ENCODE measurements at places on chromosomes 16 and 17. TPM values are rescaled to one million over a fixed set of nuclear protein-coding genes. Genes with fewer than 3 reads are reported as not detected.

- DNase-seq, result no peak
Measured at GRCh38 chr17:75512926-75513640, 2.3 kb downstream of the CASKIN2 start.

Gene KCNH4
- 0.04 TPM for polyA plus RNA-seq

DNA sequence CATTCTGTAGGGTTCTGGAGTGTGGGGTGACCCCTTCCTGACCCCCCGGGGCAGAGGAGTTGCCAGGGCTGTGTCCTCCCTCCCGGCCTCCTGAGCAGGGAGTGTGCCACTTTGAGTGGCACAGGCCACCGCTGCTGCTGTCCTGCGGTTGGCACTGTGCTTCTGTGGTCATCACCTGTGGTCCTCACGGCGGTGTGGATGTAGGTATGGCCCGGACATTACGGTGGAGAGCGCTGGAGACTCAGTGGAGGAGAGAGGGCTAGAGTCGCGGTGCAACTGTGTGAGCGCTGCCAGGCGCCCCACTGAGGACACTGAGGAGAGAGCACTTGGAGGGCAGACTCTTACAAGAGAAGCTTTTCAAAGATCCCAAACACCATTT lies 39.1 kb downstream of the PGS1 start:
- DNase-seq, result no peak

Gene BHLHA9
- polyA plus RNA-seq, result not detected

- DNase-seq, result no peak
Measured at GRCh38 chr16:1666316-1666715, 11.8 kb upstream of the JPT2 start.

- DNase-seq, result no peak
Measured at GRCh38 chr17:82224666-82225065, 4.2 kb upstream of the SLC16A3 start.

DNA sequence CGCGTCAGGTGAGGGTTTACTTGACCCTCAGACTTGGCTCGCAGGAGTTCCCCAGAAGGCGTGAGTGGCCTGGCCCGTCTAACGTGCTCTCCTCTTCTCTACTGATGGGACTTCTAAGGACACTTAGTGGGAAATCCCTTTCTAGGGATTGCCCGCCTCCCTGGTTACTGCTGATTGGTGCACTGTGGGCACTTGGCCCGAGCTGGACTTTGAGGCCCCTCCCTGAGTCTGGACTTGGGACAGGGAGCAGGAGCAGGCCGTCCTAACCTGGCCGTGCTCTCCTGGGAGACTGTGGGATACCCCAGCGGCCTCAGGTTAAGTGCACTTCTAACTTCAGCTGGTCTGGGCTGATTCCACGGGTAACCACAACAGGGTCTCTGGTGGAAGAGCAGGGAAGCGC lies 14.7 kb downstream of the IFT140 start:
- no peak for DNase-seq

DNA sequence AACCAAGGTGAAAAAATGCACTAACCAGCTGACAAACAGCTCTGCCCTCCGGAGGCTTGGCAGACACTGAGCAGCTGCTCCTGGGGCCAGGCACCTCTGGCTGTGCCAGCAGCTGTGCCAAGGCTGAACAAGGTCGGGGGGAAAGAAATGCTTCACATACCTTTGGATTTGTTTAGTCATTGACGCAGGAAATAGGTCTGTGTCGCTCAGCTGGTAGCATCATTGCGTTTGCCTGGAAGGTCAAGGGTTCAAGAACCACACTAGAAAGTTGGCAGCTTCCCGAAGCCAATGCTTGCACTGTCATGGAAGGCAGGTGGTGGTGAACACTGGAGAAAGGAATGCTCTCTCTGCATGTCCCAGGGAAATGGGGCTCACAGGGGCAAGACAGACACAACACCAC lies 63.5 kb downstream of the PCTP start:
- peak; percentile 5 for DNase-seq

- DNase-seq, result no peak
Measured at GRCh38 chr17:64974750-64975317, 55.6 kb upstream of the LRRC37A3 start.

Gene PPP1R27
- polyA plus RNA-seq, result not detected

- DNase-seq, result no peak
Measured at GRCh38 chr17:1212946-1213345, 33.2 kb upstream of the ABR start.

DNA sequence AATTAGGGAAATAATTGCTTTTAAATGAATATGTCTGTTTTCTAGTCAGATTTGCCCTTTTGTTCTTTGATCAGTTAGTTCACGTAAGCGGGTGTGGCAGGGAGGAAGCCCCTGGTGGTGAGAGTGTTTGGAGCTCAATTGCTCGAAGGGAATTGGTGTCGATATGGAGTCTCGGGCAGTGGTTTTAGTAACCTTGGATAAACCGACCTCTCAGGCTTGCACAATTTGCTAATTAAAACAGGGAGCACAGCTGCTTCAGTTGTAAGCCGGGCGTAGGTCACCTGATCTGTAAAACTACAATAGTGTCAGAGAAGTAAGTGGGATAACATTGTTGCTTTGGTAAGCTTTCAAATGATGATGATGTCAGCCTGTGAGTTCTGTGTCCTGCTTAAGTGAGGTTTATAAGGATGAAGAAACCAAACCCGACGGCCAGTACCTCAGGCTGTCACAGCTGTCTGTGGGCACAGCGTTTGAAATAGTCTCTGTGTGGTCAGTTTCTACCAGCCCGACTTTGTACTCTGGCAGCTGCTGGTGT lies 2.9 kb downstream of the ZNF750 start:
- no peak for DNase-seq

DNA sequence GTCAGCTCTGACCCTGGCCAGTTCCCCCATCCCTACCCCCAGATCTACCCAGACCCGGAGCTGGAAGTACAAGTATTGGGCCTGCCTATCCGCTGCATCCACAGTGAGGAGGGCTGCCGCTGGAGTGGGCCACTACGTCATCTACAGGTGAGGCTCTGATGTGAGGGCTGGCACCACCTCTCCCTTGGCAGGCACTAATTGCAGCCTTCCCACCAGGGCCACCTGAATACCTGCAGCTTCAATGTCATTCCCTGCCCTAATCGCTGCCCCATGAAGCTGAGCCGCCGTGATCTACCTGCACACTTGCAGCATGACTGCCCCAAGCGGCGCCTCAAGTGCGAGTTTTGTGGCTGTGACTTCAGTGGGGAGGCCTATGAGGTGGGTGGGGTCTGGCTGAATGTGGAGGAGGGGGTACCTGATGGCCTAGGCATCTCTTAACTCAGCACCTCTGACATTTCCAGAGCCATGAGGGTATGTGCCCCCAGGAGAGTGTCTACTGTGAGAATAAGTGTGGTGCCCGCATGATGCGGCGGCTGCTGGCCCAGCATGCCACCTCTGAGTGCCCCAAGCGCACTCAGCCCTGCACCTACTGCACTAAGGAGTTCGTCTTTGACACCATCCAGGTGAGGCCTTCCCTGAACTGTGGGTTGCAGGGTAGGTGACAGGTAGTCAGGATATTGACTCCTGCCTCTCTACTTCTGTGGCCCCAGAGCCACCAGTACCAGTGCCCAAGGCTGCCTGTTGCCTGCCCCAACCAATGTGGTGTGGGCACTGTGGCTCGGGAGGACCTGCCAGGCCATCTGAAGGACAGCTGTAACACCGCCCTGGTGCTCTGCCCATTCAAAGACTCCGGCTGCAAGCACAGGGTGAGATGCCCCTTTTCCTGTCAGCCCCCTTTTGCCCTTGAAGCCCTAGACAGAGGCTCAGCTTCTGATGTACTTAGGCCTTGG lies 4.3 kb downstream of the TRAF4 start:
- no peak for DNase-seq

- no peak for DNase-seq
Measured at GRCh38 chr17:2190014-2190413, 113.6 kb downstream of the SMG6 start.

- peak; percentile 95 for DNase-seq
Measured at GRCh38 chr17:73343168-73343634, 31.4 kb upstream of the CDC42EP4 start.

DNA sequence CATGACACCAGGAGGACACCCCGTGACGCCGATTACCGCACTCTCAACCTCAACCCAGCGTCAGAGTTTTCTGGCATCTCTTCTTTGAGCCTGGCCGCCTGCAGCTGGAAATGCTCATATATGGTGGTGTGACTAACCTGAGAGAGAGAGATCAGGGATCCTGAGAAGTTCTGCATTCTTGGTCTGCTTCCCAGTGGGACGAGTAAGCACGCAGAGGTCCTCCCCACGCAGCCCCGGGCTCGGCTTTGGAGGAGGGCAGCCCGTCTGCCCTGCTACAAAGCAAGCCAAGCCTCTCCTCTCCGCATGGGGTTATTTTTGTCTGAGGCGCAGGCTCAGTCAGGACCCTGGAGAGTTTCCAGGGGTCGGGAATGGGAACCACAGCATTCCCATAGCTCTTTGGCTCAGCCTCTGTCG lies 16.5 kb downstream of the CRISPLD2 start:
- DNase-seq, result peak; percentile 75

DNA sequence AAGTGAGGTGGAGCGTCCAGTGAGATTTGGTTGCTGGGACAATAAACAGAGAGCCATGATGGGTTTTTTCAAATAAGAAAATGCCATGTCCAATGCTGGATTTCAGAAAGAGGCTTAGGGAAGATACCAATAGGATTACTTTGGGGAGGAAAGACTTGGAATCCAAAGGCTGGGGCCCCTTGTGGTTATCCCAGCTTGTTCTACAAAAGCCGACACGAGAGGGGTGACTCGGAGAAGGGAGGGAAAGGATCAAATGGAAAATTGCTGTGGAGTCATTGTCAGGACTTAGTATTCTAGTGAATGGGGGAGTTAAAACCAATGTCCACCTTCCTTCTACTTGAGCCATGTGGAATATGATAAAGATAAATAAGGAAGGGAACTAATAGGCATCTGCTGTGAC lies 305.5 kb downstream of the SOX9 start:
- DNase-seq, result no peak

Gene ITGA2B
- polyA plus RNA-seq, result 7.9 TPM

Gene CSNK1D
- 123 TPM for polyA plus RNA-seq

GRCh38 chr16:73190256-73190655 lies 142.3 kb upstream of the ZFHX3 start:
- no peak for DNase-seq

- no peak for DNase-seq
Measured at GRCh38 chr16:48611329-48612137, 1.6 kb upstream of the N4BP1 start.

DNA sequence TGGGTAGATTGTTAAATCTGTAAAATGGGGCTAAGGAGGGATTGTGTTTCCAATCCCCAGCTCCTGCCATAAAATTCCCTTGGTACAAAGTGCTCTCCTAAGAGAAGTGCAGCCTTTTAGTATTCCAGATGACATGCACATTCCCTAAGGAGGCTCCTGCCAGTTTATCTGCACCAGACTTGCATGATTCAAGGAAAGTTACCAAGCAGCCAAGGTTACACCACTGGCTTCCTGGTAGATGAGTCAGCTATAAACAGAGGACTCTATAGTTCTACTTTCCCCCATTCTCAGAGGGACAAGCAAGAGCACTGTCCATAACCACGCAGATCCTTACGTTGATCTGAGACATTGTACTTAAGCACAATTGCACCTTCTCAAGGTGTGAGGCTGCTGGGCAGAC lies 1.9 kb downstream of the CALB2 start:
- no peak for DNase-seq

Measured in left lung (tissue), 14 donors.